ENCODE measurements at places on chromosomes 11 and 22.

DNA sequence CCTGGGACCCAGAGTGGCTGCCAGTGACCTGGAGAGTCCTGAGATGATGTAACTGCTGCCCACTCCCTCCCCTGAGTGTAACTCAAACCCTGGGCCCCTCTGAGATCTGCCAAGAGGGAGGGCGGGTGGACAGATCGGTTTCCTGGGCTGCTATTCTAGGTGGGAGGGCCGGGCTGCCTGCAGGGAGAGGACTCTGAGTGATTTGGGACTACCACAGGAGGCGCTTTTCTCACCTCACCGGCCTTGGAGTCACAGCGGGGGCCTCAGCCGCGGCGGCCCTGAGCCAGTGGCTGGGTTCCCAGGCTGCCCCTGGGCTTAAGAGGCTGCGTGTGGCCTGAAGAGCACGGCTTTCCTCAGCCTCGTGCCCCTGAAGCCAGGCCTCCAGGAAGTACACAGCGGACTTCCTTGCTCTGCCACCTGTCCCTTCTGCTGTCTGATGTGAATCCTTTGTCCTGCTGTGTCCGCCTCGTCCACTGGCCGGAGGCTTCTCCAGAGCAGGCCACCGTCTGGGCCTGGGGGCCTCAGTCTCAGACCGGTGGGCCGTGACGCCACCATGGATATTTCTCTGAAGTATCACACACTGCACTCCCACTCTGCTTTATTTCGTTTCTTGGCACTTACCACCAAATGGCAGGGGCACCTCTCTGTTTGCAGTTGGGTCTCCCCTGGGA lies 11.5 kb downstream of the RELT start:
- DNase-seq, result no peak

GRCh38 chr11:65953471-65953870 lies 8.1 kb upstream of the SART1 start:
- DNase-seq, result no peak

GRCh38 chr22:16973591-16974297 lies 34.3 kb downstream of the GAB4 start:
- DNase-seq, result no peak

DNA sequence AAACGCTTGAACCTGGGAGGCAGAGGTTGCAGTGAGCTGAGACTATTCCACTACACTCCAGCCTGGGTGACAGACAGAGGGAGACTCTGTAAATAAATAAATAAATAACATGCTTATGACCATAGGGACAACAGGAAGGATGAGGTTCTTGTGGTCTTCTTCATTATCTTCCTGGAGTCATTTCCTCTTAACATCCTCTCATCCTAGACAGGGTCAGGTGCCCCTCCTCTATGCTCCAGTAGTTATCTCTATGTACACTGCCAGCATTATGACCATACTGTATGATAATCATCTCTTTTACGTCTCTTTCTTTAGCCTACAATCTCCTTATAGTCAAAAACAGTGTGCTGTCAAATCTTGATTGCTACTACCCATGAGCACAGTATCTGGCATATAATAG lies 17.7 kb downstream of the RAB30 start:
- DNase-seq, result no peak

DNA sequence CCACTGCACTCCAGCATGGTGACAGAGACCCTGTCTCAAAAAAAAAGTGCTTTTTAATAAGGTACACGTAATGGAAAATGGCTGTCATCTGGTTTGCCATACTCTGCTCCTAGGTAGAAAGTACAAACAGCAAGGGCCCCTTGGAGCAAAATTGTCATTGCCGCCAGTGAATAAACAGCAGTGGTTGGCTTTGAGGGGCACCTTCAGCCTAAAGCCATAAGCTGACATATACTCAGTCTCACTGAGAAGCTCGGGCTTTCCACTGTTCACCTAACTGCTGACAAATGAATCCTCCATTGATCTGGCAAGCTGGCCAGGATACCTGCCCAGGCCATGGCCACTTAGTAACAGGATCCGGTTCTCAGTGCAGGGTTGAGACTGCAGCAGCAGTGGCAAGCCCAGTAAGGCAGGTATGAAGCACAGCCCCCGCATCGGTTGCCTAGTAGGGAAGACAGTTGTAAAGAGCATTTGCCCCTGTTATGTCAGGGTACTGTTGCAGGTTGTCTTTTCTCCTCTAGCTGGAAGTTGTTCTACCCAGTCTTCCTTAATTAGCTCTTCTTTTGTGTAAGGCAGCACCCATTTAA lies 38.8 kb downstream of the MARK2 start:
- DNase-seq, result no peak

GRCh38 chr11:73384872-73385689 lies 8.9 kb downstream of the RELT start:
- peak; percentile 84 for DNase-seq

DNA sequence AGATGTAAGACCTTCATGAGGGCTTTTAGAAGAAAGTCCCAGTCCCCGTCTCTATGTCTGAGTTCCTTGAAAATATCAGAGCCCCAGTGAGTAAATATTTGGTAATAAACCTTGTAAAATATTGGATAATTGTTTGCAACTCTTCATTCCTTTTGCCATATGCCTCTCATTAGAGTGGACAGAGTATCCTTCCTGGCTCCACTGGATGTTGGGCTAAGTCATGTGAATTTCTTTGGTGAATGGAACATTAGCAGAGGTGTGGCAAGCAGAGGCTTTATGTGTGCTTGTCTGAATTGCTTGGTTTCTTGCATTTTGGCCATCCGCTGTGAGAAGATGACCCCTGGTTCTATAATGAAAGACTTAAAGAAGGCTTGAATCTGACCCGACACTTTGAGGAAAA lies 490.3 kb downstream of the METTL15 start:
- no peak for DNase-seq

DNA sequence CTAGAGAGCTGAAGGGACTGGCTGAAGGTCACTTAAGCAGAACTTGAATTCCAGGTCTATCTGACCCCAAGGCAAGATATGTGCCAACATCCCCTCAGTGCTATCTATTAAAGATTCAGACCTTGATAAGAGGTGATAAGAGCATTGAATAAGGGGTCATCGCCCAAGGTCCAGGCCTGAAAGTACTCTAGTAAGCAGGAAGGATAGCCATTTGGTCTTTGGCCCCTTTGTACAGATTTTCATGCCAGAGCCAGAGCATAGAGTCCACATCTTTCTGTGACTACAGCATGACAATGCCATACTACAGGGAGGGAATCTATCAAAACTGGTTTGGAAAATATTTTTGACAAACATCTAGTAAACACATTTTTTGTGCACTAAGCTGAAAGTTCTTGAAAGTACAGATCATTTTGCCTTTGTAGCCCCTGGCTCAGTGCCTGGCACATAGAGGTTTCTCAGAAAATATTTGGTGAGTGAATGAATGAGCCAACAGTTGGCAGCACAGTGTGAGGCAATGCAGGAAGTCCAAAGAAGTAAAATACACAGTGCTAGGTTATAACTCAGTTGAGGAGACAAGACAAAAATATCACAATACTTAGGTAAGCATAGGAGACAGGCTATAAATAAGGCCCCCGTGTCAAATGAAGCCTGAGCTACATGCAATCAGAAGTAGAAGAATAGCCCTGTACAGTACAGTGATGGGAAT lies 15.1 kb upstream of the RRAS2 start:
- no peak for DNase-seq

DNA sequence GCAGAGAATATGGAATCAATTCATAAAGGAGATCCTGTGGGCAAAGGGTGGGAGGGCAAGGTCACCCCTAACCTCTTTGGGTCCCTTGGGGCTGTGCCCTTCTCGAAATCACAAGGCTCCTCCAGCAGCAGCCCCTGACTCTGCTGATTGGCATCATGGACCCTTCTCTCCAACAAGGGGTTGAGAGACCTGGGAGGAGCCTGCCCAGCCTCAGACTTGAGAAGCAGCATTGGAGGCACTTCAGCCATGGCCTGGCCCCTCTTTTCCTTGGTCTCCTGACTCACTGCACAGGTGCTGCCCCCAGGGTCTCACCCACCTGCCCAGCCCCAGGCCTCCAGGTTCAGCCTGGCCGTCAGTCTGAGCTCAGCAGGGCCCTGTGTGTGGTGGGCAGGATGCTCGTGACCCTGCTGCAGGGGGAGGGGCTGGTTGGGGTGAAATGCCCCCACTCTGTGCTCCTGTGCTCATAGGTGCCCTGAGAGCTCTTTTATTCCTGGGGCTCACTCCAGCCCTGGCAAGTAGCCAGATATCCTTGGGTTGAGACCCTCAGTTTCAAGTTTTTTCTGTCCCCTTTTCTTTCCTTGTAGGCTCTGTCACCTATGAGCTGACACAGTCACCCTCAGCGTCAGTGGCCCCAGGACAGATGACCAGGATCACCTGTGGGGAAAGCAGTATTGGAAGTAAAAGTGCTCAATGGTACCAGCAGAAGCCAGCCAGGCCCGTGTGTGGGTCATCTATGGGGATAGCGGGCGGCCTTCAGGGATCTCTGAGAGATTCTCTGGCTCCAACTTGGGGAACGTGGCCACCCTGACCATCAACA lies 110.8 kb downstream of the GGTLC2 start:
- DNase-seq, result no peak

GRCh38 chr11:35945137-35945518 lies 1.3 kb downstream of the LDLRAD3 start:
- no peak for DNase-seq

DNA sequence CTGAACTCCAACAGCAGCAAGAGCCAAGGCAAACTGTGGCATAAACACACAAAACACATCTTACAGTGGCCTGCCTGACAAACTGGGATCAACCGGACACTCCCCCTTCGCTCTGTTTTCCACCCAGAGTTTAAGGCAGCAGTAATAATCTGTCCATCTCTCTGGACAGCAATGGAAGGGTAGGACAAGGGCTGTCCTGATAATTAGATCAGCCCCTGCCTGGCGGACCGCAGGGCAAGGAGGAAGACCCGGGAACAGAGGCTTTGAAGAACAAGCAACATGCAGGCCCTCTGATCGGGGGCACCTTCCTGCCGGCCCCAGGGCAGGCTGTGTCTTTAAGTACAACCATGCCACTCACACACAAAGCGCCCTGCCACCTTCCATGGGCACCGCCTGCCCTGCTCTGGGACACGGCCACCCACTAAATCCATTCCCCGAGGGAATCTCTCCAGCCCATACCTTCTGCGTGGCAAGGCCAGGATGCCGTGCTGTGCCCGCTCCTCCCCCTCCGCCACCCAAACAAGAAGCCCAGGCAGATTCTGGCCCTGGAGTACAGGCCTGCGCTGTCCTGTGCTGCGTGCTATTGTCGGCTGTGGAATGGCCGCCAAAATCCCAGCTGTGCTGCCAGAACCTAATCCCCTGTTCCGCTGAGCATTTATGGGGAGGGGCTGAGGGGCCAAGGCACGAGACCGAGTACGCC lies 38.8 kb downstream of the NUMA1 start:
- DNase-seq, result no peak

DNA sequence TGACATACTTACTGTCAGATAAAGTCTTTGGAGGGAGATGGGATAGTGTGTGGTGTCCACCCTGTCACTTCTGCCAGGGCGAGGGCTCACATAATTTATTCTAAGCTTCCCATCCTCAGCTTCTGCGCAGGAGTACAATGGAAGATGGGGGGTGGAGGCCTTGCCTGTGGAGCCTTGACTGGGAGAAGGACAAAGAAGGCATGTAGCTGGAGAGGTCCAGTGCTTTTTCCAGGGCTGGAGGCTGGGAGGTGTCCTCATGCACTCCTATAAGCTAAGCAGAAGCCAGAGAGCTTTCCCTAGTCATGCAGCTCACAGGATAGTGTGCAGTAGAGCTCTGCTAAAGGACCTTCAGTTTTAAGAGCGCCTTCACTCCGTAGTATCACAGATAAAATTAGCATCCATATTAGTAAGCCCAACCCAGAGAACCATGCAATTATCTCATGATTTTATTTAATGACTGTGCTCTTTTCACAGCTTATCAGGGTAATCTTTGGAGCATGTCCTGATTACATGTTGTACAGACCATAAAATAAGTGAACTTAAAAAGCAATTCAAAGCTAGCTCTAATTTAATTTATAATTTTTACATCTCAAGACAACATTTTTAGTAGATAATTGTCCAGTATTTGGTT lies 148.3 kb downstream of the TEAD1 start:
- no peak for DNase-seq

- no peak for DNase-seq
Measured at GRCh38 chr11:3006505-3007260, 14.6 kb upstream of the NAP1L4 start.

DNA sequence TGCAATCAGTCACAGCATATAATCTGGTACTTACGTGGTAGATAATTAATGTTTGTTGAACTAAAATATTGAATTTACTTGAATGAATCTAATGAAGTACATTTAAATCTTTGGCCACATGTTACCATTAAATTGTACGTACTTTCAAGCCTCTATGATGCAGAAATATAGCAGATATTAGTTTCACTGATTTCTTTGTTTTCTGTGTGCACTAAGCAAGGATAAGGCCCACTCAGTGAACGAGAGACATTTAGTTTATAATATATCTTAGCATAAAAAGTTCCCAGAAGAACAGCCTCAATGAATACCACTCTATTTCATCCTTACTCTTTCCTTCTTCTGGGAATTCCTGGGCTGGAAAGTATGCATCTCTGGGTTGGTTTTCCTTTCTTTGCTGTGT lies at the start of gene OR52E1:
OR52E1 (plus strand) TSS at position 301 of the 400 bp plus-strand sequence.
- DNase-seq, result no peak

GRCh38 chr11:134905928-134906327 lies 493.9 kb upstream of the B3GAT1 start:
- DNase-seq, result no peak

DNA sequence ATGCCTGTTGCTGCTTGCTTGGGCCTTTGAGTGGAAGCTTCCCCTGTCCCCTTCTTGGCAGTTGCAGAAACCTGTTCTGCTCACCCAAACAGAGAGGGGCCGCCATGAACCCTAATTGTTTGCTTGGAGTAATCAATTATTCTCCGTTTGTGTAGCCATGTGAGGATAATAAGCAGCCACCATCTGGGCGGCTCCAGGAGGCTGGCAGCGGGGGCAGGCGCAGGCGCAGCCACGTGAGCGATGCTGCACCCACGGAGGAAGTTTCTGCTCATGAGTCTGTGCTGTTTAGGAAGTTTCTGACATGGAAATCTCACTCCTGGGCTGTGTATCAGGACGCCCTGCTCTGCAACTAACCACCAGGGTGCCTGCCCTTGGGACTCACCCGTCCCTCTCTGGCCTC lies 90.1 kb downstream of the MPPED1 start:
- no peak for DNase-seq

DNA sequence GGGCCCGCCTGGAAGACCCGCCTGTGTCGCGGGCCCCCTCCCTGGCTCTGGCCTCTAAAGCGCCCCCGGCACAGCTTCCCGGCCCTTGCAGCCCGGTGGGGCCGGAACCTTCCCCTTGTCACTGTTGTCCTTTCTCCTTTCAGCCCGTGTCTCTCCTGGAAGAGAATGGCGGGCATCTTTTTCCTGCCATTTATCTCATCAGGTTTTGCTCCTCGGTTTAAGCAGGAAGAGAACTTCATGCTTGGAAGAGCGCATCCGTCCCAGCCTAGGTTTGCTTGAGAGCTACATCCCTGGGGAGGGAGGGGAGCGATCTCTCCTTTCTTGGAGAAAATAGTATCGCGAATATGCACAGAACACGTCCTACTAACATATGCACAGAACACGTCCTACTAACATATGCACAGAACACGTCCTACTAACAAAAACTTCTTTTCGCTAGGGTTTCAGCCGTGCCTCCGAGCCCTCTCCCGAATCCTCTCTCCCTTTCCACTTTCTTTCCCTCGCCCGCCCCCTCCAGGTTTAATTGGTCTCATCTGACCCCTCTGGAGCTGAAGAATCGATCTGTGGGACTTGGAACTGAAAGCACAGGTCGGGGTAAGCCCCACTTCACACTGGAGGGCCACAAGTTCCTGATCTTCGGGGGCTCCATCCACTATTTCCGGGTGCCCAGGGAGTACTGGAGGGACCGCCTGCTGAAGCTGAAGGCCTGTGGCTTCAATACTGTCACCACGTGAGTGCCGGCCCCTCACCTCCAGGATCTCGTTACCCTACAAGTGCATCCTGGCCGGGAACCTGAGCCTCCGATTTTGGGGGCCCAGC lies 1.2 kb downstream of the GLB1L3 start:
- no peak for DNase-seq

- no peak for DNase-seq
Measured at GRCh38 chr22:45612451-45612901, 59.2 kb upstream of the ATXN10 start.

Measured in GM12892 (cell line).